ENCODE measurements at places on chromosomes 12 and 14.

- no peak for DNase-seq
These were observed 371.1 kb downstream of the FSCB start for GRCh38 chr14:44135972-44136371.

DNA sequence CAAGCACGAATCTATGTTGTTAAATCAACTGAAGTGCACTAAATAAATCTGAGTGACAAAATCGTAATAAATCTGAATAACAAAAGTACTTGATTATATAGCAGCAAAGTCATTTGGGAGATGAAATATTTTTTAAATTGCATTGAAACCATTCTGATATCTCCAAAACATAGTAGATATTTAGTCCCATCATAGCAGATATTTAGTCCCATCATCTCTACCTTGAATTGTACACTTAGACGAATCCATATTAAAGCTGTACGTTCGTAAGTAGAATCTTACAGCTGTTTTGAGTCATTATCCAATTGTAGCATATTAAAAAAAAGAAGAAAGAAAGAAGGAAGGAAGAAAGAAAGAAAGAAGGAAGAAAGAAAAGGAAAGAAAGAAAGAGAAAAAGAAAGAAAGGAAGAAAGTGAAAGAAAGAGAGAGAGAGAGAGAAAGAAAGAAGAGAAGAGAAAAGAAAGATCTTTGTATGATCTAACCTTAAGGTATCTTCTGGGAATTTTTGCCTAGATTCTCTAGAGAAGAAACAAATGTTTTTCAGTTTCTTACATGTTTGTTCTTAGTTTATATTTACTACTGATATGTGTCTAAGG is 2.6 kb downstream of the DCN start:
- no peak for DNase-seq

DNA sequence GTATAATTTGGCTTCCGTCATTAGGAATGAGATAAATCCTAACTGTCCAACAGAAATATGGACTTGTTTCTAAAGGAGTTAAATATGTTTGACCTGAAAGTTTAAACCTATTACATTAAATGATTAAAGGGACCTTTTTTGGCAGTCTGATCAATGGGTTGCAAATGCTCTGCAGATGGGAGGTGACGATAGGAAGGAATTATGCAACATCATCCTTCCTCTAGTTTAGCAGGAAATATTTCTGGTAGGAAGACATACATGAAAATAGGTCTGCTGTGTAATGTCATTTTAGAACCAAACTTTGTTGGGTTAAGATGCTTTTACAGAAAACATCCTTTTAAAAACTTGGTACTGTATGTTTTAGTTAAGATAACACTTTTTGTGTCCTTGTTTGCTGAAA is 2.6 kb downstream of the LRRC10 start:
- no peak for DNase-seq

DNA sequence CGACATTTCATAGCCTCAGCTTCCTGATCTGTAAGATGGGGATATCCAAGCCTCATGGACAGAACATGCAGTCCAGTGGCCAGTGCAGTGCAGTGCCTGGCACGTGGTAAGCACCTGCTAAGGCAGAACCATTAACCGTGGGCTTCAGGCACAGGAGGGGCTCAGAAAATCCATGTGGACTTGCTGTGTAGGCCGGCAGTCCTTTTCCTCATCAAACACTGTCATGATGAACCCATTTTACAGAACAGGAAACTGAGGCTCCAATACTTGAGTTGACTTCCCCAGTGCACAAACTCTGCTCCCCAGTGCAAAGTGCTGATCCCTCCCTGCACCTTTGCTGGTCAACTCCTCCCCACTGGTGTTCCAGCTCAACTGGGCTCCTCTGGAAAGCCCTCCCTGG is 18.0 kb downstream of the TRPV4 start:
- no peak for DNase-seq

DNA sequence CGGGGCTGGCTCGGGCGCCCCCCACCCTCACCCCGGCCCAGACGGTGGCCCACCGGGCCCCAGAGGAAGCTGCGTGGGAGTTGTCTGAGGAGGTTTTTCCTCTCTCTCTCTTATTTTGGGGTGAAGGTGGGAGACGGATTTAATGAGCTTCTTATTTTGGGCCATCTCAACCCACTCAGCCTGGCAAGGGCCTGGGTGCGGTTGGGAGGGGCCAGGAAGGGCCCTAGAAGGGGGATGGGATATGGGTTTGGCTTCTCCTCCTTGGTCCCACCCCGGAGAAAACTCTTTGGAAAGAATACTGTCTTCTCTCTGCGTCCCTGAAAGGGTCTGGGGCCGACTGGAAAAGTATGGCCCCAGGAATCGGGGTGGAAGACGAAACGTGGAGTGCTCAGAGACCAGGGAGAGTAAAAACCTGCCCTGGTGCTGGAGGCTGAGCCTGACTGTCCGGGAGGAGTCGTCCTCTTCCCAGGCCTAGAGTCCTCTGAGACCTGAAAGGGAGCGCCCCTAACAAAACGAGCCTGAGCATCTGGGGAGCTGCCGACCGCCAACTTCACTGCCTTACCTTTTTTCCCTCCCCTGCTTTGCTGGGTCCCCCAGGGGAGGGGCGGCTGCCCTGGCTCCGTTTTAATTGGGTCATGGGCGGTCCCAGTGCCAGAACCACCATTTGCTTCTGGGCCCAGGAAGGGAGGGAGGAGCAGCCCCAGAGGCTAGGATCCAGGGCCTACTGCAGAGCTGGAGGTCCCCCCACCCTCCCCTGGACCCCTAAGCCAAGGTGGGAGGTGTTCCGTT is 1.6 kb downstream of the MMP14 start:
- no peak for DNase-seq

DNA sequence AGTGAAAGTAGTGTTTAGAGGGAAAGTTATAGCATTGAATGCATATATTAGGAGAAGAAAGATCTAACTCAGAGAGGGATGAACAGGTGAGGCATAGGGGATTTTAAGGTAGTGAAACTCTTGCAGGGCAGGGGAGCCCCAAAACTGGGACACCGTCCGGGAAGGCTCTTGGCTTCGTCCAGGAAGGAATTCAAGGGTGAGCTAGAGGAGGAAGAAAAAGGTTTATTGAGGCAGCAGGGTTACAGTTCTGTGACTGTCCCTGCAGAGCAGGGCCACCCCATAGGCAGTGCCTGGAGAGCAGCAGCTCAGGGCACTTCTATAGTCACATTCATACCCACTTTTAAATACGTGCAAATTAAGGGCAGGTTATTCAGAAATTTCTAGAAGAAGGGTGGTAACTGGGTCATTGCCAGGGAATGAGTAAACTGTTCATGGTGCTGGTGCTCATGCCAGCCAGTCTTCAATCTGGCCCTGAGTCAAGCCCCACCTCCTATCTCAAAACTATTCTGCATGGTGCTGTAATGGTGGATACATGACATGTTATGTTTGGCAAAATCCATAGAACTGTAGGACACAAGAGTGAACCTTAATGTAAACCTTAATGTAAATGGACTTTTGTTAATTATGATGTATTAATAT is 1.2 kb upstream of the OAS1 start:
- DNase-seq, result no peak

DNA sequence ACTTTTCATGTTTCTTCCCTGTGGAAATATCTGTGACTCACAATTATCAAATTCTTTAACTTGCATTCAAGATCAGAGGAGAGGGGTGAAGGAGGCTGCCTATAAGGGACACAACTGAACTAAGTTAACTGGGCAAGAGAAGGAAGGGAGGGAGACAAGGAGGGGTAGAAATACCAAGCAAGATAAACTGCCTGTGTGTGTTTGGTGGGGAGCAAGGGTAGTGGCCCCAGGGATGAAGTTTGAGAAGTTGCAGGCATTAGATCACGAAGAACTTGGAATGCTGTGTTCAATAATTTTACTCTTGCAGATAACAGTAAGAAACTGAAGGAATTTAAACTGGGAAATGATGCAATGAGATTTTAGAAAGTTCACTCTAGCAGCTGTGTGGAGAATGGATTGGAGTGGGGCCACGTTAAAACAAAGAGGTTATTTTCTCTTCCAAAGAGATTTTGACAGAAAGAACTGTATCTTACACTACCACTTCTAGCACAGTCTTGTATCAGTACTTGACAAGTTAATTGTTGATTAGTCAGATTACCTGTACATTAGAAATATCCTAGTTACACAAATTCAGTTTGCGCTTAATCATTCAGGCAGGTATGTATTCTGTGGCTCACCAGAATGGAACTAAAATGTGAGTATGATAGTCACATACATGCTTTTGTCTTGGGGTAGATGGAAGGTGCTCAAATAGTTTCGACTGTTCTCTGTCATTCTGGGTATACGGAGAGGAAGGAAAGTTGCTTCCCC is 7.4 kb downstream of the PKP2 start:
- no peak for DNase-seq

DNA sequence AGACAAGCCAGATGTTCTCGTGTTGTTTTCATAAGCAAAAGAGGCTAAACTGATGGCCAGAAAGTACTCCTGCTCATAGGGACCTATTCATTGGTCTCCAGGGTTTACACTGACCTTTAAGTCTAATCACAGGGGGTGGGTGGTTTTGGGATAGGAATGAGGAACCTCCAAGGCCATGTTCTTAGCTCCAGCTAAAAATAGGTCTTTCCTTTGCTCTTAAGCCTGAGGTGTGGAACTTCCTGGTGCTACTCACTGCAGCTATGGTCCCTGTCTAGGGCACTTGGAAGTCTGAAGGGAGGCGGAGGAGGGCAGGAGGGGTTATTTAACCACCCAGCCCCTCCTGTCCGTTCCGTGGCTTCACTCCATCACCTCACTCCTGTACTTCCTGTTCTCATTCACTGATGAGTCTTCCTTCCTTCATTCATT is 18.6 kb downstream of the GPRC5A start:
- DNase-seq, result no peak

- DNase-seq, result no peak
These were observed 1154.8 kb downstream of the TMEM121 start for GRCh38 chr14:106681161-106681560.

DNA sequence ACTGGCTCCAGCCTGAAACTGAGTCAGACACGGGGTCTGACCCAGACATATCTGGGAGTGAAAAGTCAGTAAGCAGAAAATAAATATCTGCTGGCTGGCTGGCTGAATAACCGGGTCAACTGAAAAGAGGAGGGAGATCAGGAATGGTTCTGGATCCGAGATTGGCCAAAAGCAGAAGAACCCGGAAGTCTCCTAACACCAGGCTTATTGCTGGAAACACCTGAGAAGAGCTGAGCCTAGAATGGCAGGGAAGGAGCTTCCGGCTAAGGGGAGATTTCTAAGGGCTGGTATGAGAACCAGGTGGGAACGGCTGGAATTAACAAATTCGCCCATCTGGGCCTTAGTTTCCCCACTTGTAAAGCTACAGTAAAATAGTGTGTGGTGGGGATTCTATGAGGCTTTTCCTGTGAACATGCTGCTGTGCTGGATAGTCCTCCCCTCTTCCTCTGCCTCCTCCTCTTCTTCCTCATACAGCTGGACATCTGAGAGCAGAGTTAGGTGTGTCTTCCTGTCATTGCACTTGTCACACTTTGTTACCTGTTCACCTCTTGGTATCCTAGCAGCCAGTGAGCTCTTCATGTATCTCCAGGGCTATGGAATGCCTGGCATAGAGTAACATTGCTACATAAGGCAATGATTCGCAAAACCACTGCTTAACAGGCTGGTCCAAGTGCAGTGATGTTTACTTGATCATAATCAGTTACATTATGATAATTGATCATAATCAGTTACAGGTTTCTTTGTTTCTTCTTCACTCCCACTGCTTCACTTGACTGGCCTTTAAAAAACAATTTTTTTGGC is 2.0 kb upstream of the SHMT2 start:
- DNase-seq, result no peak

DNA sequence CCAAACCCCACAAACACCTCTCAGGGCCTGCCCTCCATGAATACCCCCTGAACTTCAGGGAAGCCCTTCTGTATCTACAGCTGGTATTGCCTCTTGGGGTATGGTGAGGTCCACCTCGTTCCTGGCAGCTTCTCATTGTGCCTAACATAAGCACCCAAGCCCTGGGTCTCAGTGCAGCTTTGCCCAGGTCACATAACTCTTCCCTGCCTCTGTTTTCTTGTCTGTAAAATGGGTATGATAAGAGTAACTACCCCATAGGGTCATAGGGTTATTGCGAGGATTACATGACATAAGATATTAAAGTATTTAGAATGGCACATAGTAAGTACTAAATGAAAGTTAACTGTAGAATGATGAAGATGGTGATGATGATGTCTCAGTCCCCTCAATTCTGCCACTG is 190.0 kb upstream of the PWP1 start:
- DNase-seq, result no peak

- DNase-seq, result no peak
These were observed 11.5 kb upstream of the KRT78 start for GRCh38 chr12:52860102-52860823.

GRCh38 chr12:109680264-109681005 is 33.2 kb upstream of the FAM222A start:
- DNase-seq, result no peak

DNA sequence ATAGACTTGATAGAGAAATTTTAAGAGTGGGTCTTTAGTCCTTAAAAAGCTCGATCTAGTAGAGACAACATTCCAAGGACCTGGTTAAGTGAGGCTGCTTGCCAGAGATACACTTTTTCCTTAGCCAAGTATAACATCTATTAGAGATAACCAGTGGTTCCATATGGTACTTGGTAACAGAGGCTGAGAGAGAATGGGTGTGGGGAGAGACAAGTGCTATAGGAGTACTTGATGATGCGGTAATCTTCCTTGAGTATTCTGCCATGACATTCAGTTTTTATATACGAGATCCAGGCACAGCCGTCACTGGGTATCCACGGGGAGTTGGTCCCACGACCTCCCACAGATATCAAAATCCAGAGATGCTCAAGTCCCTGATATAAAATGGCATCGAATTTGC is 77.4 kb upstream of the REP15 start:
- no peak for DNase-seq

DNA sequence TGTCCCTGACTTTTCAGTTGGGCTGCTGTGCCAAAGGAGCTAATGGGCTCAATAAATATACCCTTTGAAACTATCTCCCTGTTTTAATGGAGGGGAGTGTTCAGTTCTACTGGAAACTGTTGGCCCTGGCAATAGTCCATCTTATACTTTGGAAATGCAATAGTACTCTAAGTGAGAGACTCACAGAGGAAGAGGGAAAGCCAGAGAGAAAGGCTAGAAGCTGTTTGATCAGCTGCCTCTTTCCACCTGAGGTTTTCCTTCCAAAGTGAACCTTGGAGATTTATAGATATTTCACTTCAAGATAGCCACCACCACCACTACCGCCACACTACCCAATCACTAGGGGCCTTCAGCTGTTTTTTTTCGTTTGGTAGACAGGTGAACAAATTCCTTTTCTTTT is 93.6 kb upstream of the CCDC91 start:
- no peak for DNase-seq

- DNase-seq, result no peak
These were observed 37.9 kb upstream of the GALNT9 start for GRCh38 chr12:132367071-132367851.

- DNase-seq, result no peak
These were observed 36.7 kb downstream of the SPTLC2 start for GRCh38 chr14:77579780-77580179.

- DNase-seq, result no peak
These were observed 53.9 kb downstream of the MDM2 start for GRCh38 chr12:68861890-68862289.

- no peak for DNase-seq
These were observed at the start of gene PAWR for GRCh38 chr12:79690638-79691510. PAWR (minus strand) TSS chr12:79690964; CDS start chr12:79690244, 720 bp downstream.

Measured in stimulated activated CD8-positive, alpha-beta memory T cell treated with anti-CD3 and anti-CD28 coated beads, Interleukin-4, amount 100 ng/mL, for 1 hour (primary cell).